ENCODE measurements at places on chromosomes 5 and 9. TPM values are rescaled to one million over a fixed set of nuclear protein-coding genes. Genes with fewer than 3 reads are reported as not detected.

PCDHGB3 gene
- 0.10 TPM for total RNA-seq

DNA sequence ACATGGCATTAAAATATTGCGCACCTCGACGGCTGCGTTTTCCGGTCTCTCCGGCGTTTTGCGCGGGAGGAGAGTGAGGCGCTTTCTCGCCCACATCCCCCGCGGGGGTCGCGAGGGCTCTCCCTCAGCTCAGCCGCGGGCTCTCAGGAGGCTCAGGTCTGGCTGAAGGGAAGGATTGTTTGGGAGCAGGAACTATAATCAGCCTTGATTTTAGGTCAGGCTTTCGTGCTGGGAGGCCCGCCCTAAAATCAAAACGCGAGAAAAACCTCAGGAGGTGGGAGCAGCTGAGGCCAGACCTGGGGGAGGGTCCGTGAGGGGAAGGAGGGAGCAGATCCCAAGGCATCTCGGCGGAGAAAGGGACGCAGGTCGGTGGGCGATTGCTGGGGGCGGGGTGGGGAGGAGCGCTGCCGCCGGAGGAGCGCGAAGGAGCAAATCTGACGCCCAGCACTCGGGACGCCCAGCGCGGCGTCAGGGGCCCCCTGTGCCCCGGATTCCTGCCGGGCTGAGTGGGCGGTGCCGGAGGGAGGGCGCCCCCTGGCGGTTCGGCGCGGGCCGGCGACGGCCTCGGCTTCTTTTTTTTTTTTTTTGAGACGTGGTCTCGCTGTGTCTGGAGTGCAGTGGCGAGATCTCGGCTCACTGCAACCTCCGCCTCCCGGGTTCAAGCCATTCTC lies 18.7 kb upstream of the RNF130 start:
- peak overlapping the region; percentile 75 for H3K4me3 ChIP-seq
- DNase-seq: peak; percentile 87
- H3K27me3 ChIP-seq: no peaks in the 10 kb centered on the region
- peaks cover 15% of the 10 kb centered on the region for H3K4me1 ChIP-seq

PCDHGA4 gene
- total RNA-seq: 0.12 TPM

FAM163B gene
- total RNA-seq: not detected

- peaks cover 6% of the 10 kb centered on the region for H3K36me3 ChIP-seq
- no peak overlapping the region for H3K4me3 ChIP-seq
- peaks cover 47% of the 10 kb centered on the region for H3K4me1 ChIP-seq
- no peak overlapping the region for H3K27ac ChIP-seq
These were observed 169.4 kb downstream of the CD180 start for GRCh38 chr5:67027171-67027570.

DNA sequence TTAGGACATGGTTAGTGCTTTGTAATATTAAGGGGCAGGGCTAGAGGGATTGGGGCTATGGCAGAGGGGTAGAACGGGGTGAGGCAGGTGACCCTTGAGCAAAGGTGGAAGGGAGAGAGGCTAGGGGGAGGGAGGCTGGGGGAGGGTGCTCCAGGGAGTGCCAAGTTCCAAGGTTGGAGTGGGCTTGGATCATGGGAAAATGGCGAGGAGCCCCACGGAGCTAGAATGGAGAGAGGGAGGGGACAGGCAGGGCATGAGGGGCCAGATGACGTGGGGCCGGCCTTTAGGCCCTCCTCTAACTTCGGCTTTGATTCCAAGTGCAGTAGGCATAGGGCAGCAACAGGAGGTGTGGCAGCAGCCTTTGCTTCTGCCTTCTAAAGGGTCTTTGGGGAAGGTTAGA lies 171.8 kb upstream of the PANK3 start:
- no peaks in the 10 kb centered on the region for H3K36me3 ChIP-seq
- H3K27me3 ChIP-seq: peaks cover 1% of the 10 kb centered on the region
- DNase-seq: no peak
- peaks cover 10% of the 10 kb centered on the region for H3K4me1 ChIP-seq
- no peak overlapping the region for H3K4me3 ChIP-seq

DNA sequence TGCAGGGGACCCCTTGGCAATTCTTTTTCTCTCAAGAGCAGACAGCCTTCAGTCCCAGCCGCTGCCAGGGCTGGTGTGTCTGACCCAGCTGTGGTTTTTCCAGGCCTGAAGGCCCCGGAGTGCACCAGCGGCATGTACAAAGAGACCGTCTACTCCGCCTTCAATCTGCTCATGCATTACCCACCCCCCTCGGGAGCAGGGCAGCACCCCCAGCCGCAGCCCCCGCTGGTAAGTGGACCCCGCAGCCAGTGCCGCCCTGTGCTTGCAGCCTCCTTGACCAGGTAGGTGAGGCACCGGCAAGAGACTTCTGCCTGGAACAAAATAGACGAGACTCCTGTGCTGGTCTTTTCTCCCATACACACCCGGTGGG lies 1.3 kb downstream of the TCF7 start:
- H3K27ac ChIP-seq: peak overlapping the region; percentile 60
- DNase-seq: no peak
- peak overlapping the region; percentile 70 for H3K4me3 ChIP-seq
- H3K27me3 ChIP-seq: no peaks in the 10 kb centered on the region
- peaks cover 76% of the 10 kb centered on the region for H3K4me1 ChIP-seq

RGS3 gene
- total RNA-seq: 57.7 TPM

TNFSF8 gene
- total RNA-seq: 38.7 TPM

DNA sequence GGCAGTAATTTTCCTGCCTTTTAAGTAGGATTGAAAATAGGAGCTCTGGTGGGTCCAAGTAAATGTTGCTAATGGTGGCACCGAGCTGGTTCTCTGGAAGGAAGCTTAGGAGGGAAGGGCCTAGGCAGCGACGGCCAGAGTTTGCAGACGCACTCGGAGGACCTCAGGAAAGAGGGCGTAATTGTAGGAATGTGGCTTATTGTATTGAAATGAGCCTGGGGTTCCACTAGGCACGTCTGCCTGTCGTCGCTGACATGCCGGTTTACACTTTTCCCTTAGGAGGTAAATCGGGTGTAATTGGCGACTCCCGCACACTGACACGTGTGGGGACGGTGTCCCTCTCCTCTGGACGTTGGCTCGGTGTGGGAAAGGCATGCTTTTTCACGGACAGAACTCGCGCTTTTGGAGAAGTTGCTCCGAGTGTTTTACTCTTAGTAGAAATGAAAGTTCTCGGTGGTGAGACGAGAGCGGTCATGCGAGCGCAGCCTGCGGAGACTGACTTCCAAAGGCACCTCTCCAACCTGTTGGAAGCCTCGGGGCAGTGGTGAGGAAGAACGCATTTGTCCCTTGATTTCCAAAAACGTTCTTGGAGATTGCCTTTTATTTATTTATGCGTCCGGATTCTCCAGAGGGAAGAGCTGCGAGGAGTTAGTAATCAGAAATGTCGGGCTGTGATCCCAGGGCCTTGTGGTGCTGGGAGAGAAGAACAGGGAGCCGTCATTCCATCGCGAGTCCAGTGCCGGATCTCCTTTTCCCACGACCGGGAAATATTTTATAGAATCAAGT lies 1.3 kb downstream of the NR4A3 start:
- H3K27ac ChIP-seq: peak overlapping the region; percentile 70
- DNase-seq: peak; percentile 32

DNA sequence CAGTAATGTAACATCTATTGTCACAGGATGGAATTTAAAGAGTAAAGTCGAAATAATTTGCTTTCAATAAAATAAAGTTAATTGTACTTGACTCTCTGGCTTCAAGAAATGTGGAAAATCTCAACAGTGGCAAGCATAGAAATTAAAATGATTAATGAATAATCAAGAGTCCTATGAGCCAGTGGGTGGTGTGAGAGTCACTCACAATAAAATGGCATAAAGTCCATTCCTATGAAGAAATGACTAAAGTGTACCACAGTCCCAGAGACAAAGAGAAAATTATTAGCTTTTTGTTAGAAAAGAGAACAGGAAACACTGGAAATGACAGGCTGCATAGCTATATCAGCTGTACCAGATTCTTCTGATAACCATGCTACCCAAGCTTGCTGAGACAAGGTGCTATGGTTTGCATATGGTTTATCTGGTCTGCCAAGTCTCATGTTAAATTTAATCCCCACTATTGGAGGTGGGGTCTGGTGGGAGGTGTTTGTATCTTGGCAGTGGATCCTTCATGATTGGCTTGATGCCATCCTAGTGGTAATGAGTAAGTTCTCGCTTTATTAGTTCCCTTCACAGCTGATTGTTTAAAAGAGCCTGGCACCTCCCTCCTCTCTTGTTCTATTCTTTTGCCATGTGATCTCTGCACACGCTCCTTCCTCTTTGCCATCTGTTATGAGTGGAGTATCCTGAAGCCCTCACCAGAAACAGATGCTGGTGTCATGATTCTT lies 647.7 kb upstream of the ITGA1 start:
- no peaks in the 10 kb centered on the region for H3K4me1 ChIP-seq
- no peak for DNase-seq
- H3K27me3 ChIP-seq: no peaks in the 10 kb centered on the region
- H3K27ac ChIP-seq: no peak overlapping the region
- H3K4me3 ChIP-seq: no peak overlapping the region

GRM6 gene
- not detected for total RNA-seq

SLC6A19 gene
- not detected for total RNA-seq

FOXD1 gene
- 0.46 TPM for total RNA-seq

SMIM33 gene
- 1.5 TPM for total RNA-seq

MOB3B gene
- 0.38 TPM for total RNA-seq

- no peak overlapping the region for H3K4me3 ChIP-seq
- H3K27me3 ChIP-seq: no peaks in the 10 kb centered on the region
- H3K4me1 ChIP-seq: peaks cover 8% of the 10 kb centered on the region
- no peaks in the 10 kb centered on the region for H3K36me3 ChIP-seq
These were observed 185.2 kb downstream of the DCP2 start for GRCh38 chr5:113161806-113162205.

DNA sequence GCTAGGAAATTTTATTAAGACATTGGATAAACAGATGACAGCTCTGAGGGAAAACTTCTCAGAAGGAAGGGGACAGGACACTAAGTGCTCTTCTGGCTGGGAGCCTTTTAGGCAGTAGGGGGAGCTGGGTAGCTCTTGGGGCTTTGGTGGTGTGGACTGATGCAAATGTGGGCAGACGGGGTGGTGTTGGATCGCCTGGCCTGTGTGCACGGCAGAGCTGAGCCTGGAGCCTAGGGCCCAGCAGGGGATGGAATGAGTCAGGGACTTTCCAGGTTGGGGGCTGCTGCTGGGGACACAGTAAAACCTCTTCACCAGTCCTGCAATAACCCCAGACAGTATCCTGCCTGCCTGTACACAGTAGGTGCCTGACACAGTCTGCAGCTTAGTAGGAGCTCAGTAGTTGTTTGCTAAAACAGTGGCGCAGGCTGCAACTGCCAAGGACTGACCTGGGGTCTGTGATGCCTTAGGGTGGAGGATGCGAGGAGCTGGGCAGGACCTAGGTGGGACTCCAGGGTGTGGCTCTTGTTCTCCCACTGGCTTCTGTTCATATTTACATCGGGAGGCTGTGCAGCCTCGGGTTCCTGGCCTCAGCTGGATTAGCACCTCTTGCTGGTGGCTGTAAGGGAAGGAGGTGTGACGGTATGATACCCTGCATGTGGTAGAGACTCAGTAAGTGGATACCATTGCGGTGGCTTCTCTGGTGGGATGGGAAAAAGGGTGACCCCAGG lies 83.8 kb downstream of the DAB2IP start:
- no peak overlapping the region for H3K27ac ChIP-seq
- no peak overlapping the region for H3K4me3 ChIP-seq
- H3K27me3 ChIP-seq: peaks cover 32% of the 10 kb centered on the region
- H3K36me3 ChIP-seq: no peaks in the 10 kb centered on the region
